ENCODE measurements at places on chromosomes 12 and 14. TPM values are rescaled to one million over a fixed set of nuclear protein-coding genes. Genes with fewer than 3 reads are reported as not detected.

The SOCS2 gene
- total RNA-seq, result 6.0 TPM

The PPP4R4 gene
- not detected for total RNA-seq

The TSPAN19 gene
- 0.27 TPM for total RNA-seq

The AQP2 gene
- not detected for total RNA-seq

The STXBP6 gene
- total RNA-seq, result 39.8 TPM

The ARHGDIB gene
- total RNA-seq, result 49.9 TPM

The RNASE1 gene
- 317 TPM for total RNA-seq

The TMED10 gene
- 235 TPM for total RNA-seq

The TPI1 gene
- total RNA-seq, result 804 TPM

The RERG gene
- 4.1 TPM for total RNA-seq

The SDSL gene
- total RNA-seq, result 6.3 TPM

The OSGEP gene
- total RNA-seq, result 15.6 TPM

The DTD2 gene
- 7.0 TPM for total RNA-seq

The GZMH gene
- total RNA-seq, result 0.86 TPM

The TMEM132D gene
- total RNA-seq, result not detected
